Cardiac atrium fibroblast (primary cell): ENCODE measurements at places on chromosomes 4 and X. TPM values are rescaled to one million over a fixed set of nuclear protein-coding genes. Genes with fewer than 3 reads are reported as not detected.

The KCNIP4 gene
- total RNA-seq: not detected in 2 replicates

The GPR78 gene
- 0.36 TPM in 1 of 2 replicates, not detected in the other for total RNA-seq

The TEX11 gene
- total RNA-seq: not detected in 2 replicates

The CNKSR2 gene
- total RNA-seq: under 0.01 and 0.32 TPM in 2 replicates

The SH3BGRL gene
- total RNA-seq: 112 and 124 TPM in 2 replicates

The GPM6B gene
- 15.3 and 38.2 TPM in 2 replicates for total RNA-seq

The SLITRK4 gene
- 4.1 and 5.2 TPM in 2 replicates for total RNA-seq

The ADRA2C gene
- total RNA-seq: not detected in 2 replicates

The CTAG1A gene
- total RNA-seq: not detected in 2 replicates

The PNMA5 gene
- total RNA-seq: not detected in 2 replicates

The MBNL3 gene
- 5.2 and 7.0 TPM in 2 replicates for total RNA-seq

The P2RY4 gene
- total RNA-seq: not detected in 2 replicates

The ADH4 gene
- 0.16 TPM in 1 of 2 replicates, not detected in the other for total RNA-seq

The MPP1 gene
- 25.8 and 26.7 TPM in 2 replicates for total RNA-seq

The ENPEP gene
- total RNA-seq: 0.97 and 3.8 TPM in 2 replicates
